Naive thymus-derived CD4-positive, alpha-beta T cell (primary cell): ENCODE measurements at places on chromosomes 1 and 21.

- DNase-seq, result no peak
Observed at GRCh38 chr1:54315099-54315498, 91.1 kb downstream of the SSBP3 start.

GRCh38 chr1:8020032-8020431, 6.1 kb downstream of the ERRFI1 start:
- DNase-seq, result no peak

DNA sequence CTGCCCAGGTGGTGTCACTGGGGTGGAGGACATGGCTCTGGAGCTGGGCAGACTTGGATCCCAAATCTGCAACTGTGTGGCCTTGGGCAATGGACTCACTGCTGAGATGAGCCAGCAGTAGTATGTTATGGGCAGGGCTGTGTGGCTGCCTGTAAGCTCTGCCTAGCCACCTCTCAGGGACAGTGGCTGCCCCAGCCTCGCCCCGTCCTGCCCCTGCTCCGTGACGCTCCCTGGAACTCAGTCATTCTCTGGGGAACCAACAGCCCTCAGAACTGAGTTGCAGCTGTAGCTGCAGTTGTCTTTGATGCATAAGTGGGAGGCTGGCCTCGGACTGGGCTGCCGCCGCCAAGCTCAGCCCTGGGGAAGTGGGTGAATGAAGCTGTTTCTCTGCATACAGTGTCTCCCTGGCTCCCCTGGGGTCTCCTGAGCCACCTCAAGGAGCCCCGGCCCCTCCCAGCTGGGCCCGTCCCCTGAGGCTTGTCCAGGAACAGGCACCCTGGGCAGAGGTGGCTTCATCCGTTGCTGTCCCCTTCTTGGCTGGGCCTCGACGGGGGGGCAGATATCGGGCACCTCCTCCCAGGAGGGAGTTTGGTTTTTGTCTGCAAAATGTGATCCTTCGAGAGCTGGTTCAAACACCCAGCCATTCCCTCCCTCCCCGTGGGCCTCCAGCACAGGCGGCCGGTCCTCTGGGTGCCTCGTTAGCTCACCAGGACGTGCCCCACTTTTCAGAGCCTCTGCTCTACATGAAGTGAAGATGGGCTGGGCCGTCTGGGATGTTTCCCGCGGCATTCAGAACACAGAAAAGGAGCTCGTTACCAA, 26.2 kb upstream of the PLCH2 start:
- no peak for DNase-seq

GRCh38 chr1:204742676-204743251, 57.2 kb upstream of the LRRN2 start:
- no peak for DNase-seq

- DNase-seq, result no peak
Observed at GRCh38 chr1:6867321-6867720, 82.1 kb downstream of the CAMTA1 start.

DNA sequence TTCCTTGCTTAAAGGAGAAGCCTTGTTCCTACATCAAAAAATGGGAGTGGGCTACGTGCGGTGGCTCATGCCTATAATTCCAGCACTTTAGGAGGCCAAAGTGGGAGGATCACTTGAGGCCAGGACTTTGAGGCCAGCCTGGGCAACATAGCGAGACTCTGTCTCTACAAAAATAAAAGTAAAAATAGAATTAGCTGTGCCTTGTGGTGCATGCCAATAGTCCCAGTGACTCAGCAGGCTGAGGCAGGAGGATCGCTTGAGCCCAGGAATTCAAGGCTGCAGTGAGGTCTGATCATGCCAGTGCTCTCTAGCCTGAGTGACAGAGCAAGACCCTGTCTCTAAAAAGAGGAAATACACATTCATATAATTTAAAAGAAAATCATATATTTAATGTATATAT, 127.1 kb downstream of the C1orf21 start:
- no peak for DNase-seq

DNA sequence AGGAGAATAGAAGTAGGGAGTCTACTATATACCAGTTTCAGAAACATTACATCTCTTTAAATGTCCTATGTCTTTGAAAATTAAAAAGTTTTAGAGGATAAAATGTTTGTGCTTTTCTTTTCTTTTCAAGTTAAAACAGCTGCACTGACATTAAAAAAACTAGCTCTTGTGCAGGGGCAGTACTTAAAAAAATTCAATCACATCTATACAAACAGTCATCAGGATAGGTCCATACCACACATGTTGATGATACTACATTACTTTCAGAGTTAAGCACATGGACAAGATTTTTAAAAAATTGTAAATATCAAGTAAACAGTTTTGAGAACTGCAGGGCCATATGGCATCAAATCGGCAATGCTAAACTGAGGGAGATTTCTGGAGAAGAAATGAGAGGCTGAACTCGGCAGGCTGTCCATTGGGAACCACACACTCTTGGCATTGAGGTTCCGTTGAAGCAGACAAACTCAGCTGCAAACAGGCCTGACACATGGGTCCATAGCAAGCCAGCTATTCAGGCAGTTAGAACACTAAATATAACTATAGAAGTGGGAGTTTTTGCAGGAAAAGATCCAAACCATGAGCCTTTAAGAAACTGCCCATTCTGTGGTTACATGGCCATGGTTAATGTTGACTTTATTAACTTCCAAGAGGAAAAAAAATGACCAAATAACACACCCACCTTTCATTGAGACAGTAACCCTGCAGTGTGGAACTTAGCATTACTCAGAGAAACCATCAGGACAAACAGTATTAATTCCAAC, 84.5 kb upstream of the BCL10 start:
- DNase-seq, result no peak

DNA sequence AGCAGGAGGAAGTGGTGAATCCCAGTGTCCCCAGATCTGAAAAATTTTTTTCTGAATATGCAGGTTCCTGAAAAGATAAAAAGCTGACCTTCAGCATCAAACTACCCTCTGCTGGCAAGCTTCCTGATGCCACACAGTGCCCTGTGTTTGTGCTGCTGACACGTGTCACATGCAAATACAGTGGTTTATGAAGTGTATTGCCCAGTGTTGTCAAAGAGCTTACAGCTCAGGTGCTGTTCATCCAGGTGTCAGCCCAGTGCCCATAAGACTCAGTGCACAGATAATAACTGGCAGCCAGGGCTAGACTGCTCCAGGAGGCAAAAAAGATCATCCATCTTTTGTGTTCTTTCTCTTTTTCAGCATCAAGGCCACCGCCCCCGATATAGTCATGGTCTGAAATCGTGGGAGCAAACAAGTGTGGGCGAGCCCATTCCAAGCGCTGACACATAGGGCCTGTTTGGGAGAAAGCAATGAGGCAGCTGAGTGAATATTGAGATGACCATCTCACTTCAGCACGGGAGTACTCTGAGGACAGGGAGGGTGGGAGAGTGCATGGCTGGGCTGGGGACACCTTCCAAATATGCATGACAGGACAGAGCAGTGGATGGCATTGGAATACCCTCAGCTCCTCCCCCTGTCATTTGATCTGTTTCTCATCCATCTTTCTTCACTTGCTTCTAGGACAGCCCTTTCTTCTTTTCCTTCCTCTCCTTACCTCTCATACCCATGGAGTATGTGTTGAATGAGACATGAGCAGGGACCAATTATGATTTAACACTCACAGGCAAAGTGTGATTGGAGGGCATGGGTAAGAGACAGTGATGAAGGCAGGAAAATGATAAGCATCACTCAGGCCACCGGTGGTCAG, 6.4 kb upstream of the KCNK1 start:
- no peak for DNase-seq

DNA sequence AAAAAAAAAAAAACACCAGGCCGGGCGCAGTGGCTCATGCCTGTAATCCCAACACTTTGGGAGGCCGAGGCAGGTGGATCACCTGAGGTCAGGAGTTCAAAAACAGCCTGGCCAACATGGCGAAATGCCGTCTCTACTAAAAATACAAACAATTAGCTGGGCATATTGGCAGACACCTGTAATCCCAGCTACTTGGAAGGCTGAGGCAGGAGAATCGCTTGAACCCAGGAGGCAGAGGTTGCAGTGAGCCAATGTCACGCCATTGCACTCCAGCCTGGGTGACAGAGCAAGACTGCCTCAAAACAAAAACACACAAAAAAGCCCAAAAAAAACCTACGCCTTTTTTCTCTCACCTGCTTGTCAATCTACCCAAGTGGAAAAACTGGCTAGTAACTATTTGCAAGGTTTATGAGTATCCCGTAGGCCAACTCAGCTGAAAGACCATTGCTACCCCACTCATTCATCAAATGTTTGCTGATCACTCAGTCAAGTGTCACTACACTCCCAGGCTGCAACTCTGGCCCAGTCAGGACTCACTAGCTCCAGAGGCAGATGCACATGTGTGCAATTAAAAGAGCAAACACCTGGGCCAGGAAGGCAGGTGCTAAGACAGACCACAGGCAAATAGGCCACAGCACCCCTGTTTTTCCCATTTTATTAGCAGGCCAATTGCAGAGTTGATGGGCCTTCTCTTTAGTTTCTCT, 2.0 kb downstream of the CSRP1 start:
- no peak for DNase-seq

- DNase-seq, result peak; percentile 36
Observed at GRCh38 chr1:206590025-206590758, 22.1 kb downstream of the EIF2D start.

DNA sequence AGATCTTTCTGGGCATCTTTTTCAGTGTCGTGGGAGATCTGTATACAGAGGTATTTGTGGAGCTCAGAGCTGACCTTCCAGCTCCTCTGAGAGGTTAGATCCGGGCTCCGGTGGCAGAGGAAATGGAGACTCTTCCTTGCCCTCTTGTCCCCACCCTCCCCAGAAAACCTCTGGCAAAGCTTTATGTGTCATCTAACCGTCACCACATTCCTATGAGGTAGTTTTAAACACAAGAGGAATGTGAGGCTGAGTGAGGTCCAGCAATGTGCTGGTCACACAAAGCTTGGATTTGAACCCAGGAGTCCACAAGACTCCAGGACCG, 1.2 kb downstream of the CD160 start:
- DNase-seq, result no peak

DNA sequence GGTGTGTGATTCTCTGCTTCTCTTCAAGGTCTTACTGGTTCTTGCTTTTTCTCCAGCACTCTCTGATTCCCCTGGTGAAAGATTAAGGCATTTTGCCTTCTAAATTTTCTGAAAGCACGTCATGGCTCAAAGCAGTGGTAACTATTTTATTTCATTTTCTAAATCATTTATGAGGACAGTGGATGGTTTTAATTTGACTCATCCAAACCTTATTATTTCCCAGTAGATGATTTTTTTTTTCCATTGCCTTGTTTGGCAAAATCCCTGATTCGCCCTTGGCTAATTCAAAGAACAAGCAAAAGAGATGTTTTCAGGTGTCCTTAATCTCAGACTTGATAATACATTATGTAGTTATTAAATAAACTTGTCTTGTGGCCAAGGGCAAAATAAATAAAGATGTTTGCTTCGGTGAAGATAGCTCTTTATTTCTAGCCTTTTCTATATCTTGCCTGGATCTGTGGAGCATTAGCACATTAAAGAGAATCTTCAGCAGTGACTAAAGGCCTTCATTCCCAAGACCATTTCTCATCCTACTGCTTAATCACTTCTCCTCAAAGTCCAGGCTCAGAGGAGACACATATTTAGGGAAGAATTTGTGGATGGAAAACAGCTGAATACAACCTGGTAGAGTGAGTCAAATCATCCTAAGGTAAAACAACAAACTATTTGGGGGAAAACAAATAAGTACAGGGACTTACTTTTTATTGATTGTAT, 359.8 kb downstream of the DUSP10 start:
- DNase-seq, result no peak

- DNase-seq, result no peak
Observed at GRCh38 chr1:71843012-71843411, 439.3 kb downstream of the NEGR1 start.

- DNase-seq, result no peak
Observed at GRCh38 chr1:13623021-13623637, 39.5 kb downstream of the PDPN start.

GRCh38 chr1:15246960-15247614, at the start of gene FHAD1:
TSS of gene FHAD1 (plus strand) at chr1:15247223. CDS start at chr1:15251785, 4,562 bp downstream.
- DNase-seq, result no peak

DNA sequence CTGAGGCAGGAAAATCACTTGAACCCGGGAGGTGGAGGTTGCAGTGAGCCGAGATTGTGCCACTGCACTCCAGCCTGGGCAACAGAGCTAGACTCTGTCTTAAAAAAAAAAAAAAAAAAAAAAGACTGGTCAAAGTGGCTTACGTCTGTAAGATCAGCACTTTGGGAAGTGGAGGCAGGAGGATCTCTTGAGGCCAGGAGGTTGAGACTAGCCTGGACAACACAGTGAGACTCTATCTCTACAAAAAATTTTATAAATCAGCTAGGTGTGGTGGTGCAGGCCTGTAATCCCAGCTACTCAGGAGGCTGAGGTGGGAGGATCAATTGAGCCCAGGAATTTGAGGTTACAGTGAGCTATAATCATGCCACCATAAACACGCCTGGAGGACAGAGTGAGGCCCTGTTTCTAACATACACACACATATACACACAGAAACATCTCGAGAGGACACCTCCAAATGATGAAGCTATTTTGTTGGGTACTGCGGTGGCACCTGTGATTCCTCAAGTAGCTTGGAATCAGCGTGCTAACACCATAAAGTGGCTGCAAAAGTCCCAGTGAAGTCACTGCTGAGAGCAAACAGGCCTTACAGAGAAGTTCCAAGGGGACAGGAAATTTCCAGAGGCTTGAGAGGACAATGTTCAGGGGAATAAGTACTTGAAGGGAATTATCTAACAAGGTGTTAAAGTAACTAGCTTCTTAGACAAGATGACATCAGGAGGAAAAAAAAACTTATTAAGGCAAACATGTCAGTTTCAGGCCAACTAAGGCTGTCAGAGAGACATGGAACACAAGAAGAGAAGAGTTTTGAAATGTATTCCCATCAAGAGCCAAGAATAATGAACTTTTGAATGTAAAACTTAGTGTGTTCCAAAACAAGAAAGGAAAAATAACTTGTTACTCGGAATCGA, 1.3 kb downstream of the NADK start:
- DNase-seq, result no peak

DNA sequence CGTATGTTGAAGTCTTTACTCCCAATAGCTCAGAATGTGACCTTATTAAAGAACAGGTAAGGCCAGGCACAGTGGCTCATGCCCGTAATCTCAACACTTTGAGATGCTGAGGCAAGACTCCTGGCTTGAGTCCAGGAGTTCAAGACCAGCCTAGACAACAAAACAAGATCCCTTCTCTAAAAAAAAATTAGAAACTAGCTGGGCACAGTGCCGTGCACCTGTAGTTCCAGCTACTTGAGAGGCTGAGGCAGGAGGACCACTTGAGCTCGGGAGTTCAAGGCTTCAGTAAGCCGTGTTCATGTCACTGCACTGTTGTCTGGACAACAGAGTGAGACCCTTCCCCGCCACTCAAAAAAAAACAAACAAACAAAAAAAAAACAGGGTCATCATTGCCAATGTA, 171.3 kb downstream of the RERE start:
- no peak for DNase-seq

DNA sequence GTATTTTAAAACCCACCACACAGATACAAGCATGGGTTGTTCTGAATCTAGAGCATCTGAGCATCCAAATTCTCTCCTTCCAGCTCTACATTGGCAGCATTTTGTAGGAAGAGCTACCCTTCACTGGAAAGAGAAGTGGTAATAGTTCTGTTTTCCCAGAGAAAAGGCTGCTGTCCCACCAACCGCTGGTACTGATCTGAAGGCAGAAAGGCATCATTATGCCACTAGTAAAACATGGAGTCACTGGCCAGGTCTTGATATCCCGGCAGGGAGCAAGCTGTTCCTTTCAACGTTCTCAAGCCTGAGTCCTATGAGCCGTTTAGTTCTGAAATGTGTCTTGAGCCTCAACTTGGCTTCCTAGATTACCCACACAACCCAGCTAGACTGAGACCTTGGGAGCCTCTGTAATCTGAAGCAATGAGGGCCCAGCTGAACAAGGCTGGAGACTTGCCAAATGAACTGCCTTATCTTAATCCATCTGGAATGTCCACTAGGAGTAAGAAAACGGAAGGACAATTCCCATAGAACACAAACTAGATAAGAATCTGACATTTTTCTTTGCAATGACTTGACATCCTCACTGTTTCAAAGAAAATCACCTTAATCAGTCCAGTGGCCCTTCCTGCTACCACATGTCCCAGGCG, 116.8 kb downstream of the KCNH1 start:
- no peak for DNase-seq
